T-cell (primary cell): ENCODE measurements at places on chromosomes 12 and 14. TPM values are rescaled to one million over a fixed set of nuclear protein-coding genes. Genes with fewer than 3 reads are reported as not detected.

The GOLGA3 gene
- 49.1 TPM for total RNA-seq

DNA sequence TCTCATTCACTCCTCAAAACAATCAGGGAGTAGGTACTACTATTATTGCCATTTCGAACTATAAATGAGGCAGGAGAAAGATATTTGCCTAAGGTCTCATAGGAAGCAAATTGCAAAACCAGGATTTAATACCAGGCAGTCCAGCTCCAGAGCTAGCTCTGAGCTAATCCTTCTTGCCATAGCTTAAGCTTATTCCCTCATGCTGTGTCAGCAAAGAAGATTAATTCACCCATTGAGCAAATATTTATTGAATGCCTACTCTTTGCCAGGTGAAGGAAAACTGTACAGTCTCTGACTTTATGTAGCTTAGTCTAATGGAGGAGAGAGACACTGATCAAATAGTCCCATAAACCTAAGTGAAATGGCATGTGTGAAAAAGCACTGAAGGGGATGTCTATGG, 19.5 kb downstream of the KCNA5 start:
- no peak overlapping the region for H3K4me3 ChIP-seq
- H3K27ac ChIP-seq, result no peak overlapping the region
- H3K4me1 ChIP-seq, result no peaks in the 10 kb centered on the region

- H3K36me3 ChIP-seq, result peaks cover 3% of the 10 kb centered on the region
- H3K4me3 ChIP-seq, result no peak overlapping the region
- DNase-seq, result no peak
- no peaks in the 10 kb centered on the region for H3K27me3 ChIP-seq
These were observed 48.7 kb downstream of the SCARB1 start for GRCh38 chr12:124814741-124815613.

DNA sequence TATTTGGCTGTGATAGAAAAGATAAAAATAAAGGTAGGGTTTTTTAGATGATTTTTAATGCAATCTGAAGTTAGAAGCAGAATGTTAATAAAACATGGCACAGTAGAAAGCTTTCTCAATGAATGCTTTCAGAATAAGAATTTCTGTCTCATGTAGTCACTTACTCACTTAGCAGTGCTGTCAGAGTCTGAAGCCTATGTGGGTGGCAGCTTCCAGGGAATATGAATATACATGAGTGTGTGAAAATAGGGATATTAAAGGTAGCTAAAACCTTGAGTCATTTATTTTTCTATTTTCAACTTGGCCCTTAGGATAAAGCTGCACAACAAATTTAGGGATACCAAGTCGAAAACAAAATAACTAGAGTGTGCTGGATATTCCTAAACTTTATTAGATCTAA, 427.9 kb downstream of the AEBP2 start:
- no peaks in the 10 kb centered on the region for H3K36me3 ChIP-seq
- H3K4me3 ChIP-seq, result no peak overlapping the region
- H3K27ac ChIP-seq, result no peak overlapping the region

- no peak overlapping the region for H3K4me3 ChIP-seq
- no peaks in the 10 kb centered on the region for H3K27me3 ChIP-seq
- DNase-seq, result no peak
- H3K36me3 ChIP-seq, result peaks cover 36% of the 10 kb centered on the region
These were observed 138.0 kb downstream of the ANO6 start for GRCh38 chr12:45353944-45354343.

DNA sequence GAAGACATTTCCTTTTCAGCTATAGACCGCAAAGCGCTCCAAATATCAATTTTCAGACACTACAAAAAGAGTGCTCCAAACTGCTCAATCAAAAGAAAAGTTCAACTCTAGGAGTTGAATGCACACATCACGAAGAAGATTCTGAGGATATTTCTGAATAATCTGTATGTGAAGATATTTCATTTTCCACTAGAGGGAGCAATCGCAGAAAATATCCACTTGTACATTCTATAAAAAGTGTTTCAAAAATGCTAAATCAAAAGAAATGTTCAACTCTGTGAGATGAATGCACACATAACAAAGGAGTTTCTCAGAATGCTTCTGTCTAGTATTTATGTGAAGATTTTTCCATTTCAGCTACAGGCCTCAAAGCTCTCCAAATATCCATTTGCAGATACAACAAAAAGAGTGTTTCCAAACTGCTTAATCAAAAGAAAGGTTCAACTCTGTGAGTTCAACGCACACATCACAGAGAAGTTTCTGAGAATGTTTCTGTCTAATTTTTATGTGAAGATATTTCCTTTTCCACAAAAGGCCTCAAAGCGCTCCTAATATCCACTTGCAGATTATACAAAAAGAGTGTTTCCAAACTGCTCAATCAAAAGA, 643.8 kb upstream of the ALG10B start:
- no peaks in the 10 kb centered on the region for H3K4me1 ChIP-seq
- H3K4me3 ChIP-seq, result no peak overlapping the region
- H3K27me3 ChIP-seq, result no peaks in the 10 kb centered on the region

GRCh38 chr12:12432364-12432763, 75.5 kb downstream of the BORCS5 start:
- no peak overlapping the region for H3K4me3 ChIP-seq
- no peak for DNase-seq
- H3K36me3 ChIP-seq, result no peaks in the 10 kb centered on the region

- no peaks in the 10 kb centered on the region for H3K36me3 ChIP-seq
- H3K27me3 ChIP-seq, result no peaks in the 10 kb centered on the region
- H3K4me3 ChIP-seq, result no peak overlapping the region
These were observed 600.8 kb downstream of the TRHDE start for GRCh38 chr12:72872996-72873395.
